Hepatic stellate cell (primary cell): ENCODE measurements at places on chromosomes 1 and 21.

DNA sequence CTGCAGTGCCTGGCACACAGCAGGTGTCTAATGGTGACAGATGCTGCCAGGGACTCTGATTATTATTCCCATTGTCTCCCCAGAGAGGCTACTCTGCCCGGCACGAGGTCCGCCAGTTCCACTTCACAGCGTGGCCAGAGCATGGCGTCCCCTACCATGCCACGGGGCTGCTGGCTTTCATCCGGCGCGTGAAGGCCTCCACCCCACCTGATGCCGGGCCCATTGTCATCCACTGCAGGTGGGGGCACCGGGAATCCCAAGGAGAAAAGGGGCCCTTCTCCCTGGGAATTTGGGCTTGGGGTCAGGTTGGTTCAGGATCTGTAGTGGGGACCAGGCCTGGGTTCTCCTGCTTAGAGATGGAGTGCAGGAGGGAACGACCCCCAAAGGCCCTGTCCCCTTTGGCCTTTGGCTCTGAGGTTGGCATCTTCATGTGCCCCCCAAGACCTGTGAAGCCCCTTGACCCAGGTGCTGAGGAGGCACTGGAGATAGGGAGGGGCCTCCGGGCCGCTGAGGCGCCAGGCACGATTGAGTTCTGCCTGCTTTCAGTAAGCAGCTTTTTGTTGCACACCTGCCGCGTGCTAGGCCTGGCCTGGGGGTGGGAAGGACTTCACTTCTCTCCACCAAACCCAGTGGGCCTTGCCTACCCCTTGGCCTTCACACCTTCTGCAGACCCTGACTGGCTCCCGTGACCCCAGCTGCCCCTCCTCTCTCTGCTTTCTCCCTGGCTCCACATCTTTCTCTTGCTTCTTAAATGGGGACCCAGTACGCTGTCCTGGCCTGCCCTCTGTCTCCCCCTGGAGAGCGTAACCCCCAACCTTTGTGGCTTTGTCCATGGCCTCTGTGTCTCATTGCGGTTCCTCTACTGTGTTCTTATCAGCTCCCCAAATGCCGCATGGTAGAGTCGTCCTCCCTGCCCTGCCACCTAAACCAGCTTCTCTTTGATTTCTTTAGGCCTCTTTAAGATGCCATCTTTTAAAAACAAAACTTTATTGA lies 76.4 kb downstream of the PTPRU start:
- DNase-seq: no peak

- no peak for DNase-seq
Measured at GRCh38 chr1:58857680-58858673, 74.1 kb upstream of the JUN start.

- no peak for DNase-seq
Measured at GRCh38 chr1:162498496-162498810, 835 bp downstream of the UHMK1 start.

DNA sequence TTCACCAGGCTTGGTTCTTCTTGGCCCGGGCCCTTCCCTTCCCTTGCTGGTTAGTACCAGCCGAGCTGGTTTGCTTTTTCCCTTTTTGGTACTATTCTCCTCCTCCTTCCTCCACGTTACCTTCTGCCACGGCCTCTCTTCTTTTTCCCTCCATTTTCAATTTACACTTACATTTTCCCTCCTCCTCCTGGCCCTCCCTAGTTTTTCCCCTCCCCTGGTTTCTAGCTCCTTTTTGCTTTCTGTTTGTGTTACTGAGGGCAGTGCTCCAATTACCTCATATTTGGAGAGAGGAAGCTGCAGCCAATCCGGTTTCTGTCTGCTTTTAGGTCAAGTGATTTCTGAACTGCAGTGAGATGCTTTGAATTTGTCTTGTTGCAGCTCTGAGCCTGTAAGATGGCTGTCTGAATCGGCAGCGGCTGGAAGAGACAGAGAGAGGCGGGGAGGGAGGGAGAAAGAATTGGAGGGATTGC lies 63.7 kb downstream of the MACF1 start:
- peak; percentile 60 for DNase-seq

DNA sequence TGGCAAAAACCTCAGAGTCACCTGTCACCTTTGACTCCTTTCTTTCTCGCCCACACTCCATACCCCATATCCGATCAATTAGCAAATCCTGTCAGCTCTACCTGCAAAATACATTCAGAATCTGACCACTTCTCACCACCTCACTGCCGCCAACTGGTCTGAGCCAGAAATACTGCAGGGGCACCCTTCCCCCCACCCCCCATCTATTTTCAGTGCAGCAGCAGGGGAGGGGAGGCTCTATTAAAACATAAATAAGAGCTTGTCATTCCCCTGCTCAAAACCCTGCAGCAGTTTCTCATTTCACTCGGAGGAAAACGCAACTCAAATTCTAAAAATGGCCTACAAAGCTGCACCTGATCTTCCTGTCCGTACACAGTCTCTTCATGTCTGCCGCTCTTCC lies 3.9 kb downstream of the PKLR start:
- DNase-seq: no peak

GRCh38 chr1:54596756-54597155 lies 26.6 kb downstream of the FAM151A start:
- DNase-seq: no peak

DNA sequence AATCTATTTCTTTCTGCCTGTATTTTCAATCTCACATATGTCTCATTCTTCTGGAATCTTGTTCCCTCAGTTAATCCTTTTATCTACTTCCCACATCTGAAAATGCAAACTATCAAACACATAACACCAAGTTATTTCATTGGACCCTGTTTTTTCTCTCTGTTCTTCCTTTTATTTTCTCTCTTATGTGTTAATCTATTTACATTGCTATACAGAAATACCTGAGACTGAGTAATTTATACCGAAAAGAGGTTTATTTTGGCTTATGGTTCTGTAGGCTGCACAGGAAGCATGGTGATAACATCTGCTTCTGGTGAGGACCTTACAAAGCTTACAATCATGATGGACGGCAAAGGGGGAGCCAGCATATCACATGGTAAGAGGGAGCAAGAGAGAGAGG lies 247.6 kb downstream of the TGFB2 start:
- peak; percentile 9 for DNase-seq

DNA sequence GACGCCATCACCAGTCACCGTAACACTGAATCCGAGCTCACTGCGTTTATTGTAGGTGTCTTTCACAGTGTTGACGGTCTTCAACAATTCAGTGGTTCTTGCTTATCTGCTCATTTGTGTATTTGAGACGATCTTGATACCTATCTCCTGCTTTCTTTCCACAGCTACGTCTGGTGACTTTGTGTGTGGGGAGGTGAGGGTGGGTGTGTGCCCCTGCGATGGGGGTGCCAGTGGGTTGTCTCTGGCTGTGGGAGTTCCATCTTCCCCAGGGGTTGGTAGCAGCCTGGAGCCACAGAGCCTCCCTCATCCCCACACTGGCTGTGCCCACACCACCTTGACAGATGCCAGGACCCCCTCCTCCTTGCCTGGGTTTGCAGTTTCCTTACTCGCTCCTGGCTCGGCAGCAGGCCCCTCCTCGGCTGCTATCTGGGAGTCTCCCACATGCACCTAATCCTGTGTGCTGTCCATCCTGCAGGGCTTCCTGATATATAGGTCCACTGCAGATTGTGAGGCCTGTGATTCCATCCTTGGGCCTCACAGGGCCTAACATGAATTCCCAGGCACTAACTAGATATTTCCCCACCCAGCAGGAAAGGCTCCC lies 6.3 kb upstream of the PARP1 start:
- DNase-seq: no peak

GRCh38 chr1:58391056-58391455 lies 155.5 kb downstream of the OMA1 start:
- no peak for DNase-seq

DNA sequence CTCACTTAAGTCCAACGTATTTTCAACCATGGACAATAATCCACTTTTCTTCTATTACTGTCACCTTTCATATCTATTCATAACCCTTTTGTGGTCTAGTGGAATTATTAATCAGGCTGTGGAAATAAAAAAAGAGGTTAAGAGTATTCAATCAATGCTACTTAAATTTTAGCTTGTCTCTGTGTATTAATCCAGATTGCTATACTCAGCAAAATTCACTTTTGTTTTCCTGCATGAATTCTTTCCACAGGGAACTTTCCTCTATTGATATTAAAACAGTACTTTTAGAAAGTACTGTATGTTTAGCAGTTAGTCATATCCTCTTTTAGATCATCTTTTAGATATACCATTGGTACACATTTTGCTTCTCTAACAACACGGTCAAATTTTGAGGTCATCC lies 1033.0 kb upstream of the ADGRL2 start:
- no peak for DNase-seq

GRCh38 chr1:66270119-66270812 lies 263.7 kb upstream of the SGIP1 start:
- DNase-seq: no peak

- no peak for DNase-seq
Measured at GRCh38 chr1:10940838-10941237, 71.6 kb upstream of the TARDBP start.

GRCh38 chr1:53971718-53972117 lies 25.6 kb downstream of the LRRC42 start:
- DNase-seq: peak; percentile 32

GRCh38 chr1:184597650-184598357 lies 156.9 kb downstream of the EDEM3 start:
- DNase-seq: no peak

DNA sequence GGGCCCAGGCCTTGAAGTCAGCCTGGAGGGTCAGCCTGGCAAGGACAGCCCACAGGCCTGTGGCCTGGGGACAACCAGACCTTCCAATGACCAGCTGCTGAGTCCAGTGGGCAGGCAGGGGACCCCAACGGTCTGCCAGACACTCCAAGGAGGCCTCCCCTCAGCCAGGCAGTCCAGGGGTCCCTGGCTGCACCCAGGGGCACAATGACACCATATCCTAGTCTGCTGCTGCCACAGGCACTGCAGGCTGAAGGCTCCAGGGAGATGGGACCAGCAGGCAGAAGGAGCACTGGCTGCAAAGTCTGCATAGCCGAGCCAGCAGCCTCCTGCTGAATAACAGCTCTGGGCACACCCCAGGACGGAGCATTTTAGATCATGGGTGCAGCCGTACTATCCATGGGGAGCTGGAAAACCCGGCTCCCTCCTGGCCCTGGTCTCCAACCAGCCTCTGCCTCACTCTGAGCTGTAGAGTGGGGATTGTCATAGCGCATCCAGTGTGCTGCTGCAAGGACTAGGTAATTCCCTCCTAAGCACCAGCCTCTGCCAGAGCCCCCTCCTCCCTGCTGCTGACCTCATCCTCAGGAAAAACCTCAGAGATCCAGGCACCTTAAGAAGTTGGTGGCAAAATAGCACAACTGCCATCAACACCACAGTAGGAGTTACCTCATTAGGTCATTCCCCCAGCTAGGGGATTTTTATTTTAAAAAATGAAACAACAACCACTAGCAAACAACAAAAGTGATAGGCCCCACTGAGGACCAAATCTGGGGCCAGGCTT lies 4.8 kb upstream of the LAPTM5 start:
- no peak for DNase-seq

- peak; percentile 12 for DNase-seq
Measured at GRCh38 chr1:79633456-79633855, 626.9 kb upstream of the ADGRL4 start.
